Stomach (tissue), 19 donors: ENCODE measurements at places on chromosomes 6 and 20. TPM values are rescaled to one million over a fixed set of nuclear protein-coding genes. Genes with fewer than 3 reads are reported as not detected.
A peak's percentile ranks its signal among the peaks of the same experiment; 100 is the strongest.

DNA sequence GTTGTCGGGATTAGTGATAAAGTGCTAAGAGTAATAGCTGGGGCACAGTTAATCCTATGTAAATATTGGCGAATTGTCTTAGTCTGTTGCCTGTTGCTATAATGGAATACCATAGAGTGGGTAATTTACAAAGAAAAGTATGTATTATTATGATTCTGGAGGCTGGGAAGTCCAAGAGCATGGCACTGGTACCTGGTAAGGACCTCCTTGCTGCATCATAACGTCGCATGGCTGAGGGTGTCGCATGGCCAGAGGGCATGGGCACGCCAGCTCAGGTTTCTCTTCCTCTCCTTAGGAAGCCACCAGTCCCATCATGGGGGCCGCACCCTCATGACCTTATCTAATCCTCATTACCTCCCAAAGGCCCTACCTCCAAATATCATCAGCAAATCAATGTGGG, 29.7 kb downstream of the IRF4 start:
- DNase-seq = no peak

- no peak for DNase-seq
These were observed 74.9 kb downstream of the MAP3K4 start for GRCh38 chr6:161066511-161066910.

GRCh38 chr20:45039475-45039820, 61.5 kb downstream of the KCNS1 start:
- DNase-seq = no peak

GRCh38 chr6:25503686-25504085, 148.3 kb upstream of the SCGN start:
- DNase-seq = no peak

DNA sequence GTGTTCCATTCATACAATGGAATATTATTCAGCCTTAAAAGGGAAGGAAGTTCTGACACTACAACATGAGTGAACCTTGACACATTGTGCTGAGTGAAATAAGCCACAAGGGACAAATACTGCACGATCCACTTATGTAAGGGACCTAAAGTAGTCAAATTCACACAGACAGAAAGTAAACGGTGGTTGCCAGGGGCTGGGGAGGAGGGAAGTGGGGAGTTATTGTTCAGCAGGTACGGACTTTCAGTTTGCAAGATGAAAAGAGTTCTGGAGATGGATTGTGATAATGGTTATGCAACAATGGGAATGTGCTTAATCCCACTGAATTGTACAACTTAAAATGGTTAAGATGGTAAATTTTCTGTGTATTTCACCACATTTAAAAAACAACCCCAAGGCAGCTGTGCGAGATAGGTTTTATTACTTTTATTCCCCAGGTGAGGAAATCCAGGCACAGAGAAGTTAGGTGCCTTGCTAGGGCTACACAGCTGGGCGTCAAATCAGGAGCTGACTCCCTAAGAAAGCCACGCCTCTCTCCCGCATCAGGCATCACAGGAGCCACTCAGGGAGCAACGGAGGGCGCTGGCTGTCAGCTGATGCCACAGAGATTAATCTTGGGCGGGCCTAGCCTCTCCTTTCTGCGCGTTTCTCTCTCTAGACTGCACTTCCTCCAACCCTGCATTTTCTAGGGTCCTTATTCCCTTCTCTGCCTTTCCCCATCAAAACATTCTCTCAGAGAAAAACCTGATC, 9.3 kb upstream of the TRAF3IP2 start:
- DNase-seq = peak; percentile 78

GRCh38 chr6:149273318-149273717, 44.2 kb upstream of the TAB2 start:
- DNase-seq = no peak

- no peak for DNase-seq
These were observed 52.1 kb downstream of the EDN3 start for GRCh38 chr20:59352541-59352940.

DNA sequence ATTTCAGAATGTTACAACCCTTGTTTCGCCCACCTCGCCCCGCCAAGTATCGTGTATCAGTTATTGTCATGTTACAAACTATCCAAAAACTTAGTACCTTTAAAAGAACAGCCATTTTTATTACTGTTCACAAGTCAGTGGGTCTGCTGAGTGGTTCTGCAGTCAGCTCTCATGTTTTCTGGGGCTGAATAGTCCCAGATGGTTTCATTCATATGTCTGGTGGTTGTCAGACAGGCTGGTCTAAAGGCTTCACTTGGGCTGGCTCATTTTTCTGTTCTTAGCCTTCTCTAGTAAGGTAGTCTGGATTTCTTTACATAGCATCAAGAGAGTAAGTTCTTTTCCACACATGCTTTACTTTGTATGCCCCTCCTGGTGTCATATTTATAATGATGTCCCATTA, 8.6 kb downstream of the ZNF292 start:
- DNase-seq = no peak

- no peak for DNase-seq
These were observed 437.8 kb downstream of the CDH26 start for GRCh38 chr20:60395991-60396390.

DNA sequence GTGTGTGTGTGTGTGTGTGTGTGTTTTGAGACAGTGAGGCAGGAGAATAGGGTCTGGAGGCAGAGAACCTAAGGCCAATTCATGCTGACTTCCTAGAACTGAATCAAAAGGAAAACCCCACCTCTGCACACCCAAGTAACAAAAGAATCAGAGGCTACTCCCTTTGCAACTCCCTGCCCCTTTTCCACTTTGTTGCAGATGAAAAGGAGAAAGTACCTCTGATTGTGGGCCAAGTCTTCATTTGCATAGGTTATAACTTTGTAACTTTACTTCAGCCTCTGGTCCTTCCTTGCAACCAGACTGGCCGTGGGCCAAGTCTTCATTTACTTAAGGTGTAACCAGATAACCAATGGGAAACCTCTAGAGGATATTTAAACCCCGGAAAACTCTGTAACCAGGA, 168.8 kb downstream of the EYA2 start:
- DNase-seq = peak; percentile 94

Gene SRSF12
- total RNA-seq = not detected
